ENCODE measurements at places on chromosomes 2 and 18.

- DNase-seq: no peak
These were observed 21.7 kb downstream of the COX7A2L start for GRCh38 chr2:42339191-42339912.

- peak; percentile 51 for DNase-seq
These were observed 54.9 kb downstream of the EXOC6B start for GRCh38 chr2:72770879-72771461.

DNA sequence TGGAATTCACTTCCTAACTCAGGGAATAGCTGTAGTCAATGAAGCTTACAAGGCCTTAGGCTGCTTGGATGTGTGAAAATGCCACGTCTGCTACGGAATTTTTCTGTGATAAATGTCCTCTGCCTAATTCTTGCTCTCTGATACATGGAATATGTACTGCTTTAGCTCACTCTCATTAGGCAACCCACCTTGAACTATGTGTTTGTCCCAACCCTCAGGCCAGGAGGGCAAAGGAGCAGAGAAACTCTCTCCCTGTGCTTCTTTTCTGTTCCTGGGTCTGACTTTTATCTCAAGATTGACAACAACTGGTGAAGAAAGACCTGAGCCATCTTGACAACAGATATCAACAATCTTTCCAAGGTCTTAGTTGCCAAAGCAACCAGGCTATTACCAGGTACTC, 143.9 kb downstream of the GCA start:
- no peak for DNase-seq

- DNase-seq: no peak
These were observed 460.8 kb upstream of the CHST9 start for GRCh38 chr18:27645929-27646328.

- DNase-seq: no peak
These were observed 136.5 kb downstream of the PRPF40A start for GRCh38 chr2:152580714-152581113.

DNA sequence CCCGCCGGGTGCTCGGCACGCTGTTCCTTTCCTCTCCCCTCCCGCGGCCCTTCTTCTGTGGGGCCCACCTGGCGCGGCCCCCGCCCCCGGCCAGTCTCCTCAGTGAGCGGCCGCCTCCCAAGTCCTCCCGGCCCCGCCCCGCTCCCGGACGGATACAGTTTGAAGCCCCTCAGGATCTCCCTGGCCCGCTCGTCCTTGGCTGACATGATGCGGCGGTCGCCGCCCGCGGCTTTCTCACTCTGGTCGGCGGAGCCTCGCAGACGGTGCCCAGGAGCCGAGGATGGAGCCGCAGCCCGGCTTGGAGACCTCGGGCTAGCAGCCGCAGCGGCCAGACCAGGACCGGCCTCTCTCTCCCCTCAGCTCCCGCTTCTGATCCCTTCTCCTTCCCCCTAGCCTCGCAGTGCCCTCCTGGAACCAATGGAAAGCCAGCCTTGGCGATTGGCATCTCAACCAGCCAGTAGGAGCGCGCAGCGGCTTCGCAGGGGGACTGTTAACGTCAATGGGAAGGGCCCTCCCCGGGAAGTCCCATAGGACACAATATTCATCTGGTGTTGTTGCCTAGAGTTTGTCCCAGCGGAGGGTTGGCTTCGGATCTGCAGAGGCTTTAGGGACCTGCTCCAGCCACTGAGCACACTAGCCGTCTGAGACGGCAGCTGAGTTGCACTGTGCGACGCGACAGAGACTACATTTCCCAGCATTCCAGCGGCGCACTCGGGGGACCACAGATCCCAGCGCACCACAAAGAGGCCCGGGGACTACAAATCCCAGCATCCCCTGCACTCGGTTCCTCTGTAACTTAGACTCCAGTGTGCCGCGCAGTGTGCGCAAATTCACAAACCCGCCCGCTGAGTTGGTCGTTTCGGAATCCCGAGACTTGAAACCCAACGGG, at the start of gene PDE6D:
PDE6D (minus strand) TSS at position 374 of the 889 bp plus-strand sequence; CDS start at position 206, 168 bp downstream.
- peak; percentile 81 for DNase-seq

DNA sequence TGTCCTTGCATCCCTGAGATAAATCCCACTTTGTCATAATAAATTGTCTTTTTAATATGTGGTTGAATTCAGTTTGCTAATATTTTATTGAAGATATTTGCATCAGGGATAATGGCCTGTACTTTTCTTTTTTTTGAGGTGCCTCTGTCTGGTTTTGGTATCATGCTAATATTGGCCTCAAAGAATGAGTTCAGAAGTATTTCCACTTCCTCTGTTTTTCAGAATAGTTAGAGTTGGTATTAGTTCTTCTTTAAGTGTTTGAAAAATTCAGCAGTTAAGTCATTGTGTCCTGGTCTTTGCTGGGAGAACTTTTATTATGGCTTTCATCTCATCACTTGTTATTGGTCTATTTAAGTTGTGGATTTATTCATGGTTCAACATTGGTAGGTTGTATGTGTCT, 464.1 kb upstream of the CRIM1 start:
- no peak for DNase-seq

All from NCI-H2171 (cell line).